ENCODE measurements at places on chromosomes 7 and 10.
A peak's percentile ranks its signal among the peaks of the same experiment; 100 is the strongest.

GRCh38 chr7:78386520-78386919 is 587.9 kb downstream of the PHTF2 start:
- DNase-seq, result no peak

DNA sequence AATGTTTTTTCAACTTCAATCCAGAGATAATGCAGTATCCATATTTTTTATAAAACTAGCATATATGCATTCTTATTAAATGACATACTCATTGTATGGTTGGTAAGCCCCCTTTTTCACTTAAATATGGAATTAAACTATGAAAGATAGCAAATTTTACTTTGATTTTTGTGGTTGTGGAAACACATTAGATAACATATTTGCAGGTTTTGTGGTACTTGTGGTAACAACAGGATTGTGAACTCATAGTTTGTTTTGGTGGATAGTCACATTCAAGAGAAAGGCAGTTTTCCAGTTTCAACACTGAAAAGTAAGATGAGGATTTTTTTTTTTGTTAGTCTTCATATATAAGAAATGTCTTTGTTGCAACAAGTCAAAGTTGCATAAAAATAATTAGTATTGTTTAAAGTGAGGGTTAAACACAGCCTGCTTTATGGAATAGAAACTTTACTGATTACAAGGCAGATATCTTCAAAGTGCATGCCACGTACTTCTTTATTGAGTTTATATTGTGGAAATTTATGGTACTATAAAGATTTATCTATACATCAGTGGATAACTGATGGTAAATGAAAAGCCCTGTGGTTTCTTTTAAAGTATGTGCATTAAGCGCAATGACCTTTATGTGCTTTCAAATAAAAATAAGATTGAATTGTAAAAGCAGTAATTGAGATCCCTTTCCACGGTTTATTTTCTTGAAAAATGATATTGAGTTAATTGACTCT is 39.7 kb upstream of the SEMA3D start:
- DNase-seq, result no peak

- DNase-seq, result no peak
These were observed 68.4 kb upstream of the ADAM12 start for GRCh38 chr10:126456632-126457031.

DNA sequence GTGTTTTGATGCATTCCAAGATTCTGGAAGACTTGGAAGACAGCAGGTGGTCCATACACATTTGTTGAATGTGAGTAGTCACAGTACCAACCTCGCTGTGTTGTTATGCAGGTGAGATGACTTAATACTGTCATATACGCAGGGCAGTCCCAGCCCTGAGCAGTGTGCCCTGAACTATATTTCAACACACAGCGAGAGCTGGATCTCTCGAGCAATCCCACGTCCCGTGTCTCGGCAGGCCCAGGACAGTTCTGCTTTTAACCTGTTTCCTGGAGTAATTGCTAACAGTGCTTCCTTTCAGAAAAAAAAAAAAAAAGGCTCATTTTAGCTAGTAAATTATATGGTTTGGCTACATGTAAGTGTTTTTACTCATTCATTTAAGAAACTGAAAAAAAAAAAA is 179.7 kb downstream of the PRKCQ start:
- DNase-seq, result no peak

DNA sequence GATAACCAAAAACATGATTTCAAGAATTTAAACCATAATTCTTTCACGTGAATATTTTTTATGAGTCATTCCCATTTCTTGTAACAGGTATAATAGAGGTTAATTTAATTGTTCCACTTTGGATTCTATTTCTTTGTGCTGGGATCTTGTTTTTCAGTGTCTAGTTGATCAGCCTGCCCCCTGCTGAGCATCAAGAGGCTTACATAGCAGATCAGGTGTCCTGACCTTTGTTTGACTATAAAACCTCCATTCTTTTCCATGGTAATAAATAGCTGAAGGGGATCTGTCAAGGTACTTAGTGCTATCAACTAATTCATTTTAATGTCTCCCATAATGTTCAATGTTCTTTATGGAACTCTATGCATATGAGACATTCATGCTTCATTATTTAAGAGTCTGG is 4.9 kb downstream of the COL17A1 start:
- DNase-seq, result peak; percentile 65

GRCh38 chr10:85284778-85285770 is 956.7 kb downstream of the CCSER2 start:
- peak; percentile 43 for DNase-seq

DNA sequence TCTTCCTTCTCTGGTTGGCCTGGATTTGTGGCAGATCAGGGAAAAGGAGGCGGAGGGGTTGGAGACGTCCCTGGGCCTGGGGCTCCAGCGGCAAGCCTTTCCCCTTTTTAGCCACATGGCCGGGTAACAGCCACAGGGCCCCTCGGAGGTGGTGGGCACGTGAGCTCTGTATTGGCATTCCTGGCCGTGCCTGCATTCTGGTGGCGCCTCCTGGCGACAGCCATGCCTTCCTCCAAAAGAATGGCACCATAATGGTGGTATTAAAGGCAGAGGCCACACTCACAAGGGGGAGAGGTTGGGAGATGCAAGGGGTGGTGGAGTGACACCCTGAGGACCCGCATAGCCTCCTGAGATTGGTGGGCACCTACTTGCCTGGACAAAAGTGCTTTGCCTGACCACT is 3.0 kb upstream of the AQP1 start:
- no peak for DNase-seq

DNA sequence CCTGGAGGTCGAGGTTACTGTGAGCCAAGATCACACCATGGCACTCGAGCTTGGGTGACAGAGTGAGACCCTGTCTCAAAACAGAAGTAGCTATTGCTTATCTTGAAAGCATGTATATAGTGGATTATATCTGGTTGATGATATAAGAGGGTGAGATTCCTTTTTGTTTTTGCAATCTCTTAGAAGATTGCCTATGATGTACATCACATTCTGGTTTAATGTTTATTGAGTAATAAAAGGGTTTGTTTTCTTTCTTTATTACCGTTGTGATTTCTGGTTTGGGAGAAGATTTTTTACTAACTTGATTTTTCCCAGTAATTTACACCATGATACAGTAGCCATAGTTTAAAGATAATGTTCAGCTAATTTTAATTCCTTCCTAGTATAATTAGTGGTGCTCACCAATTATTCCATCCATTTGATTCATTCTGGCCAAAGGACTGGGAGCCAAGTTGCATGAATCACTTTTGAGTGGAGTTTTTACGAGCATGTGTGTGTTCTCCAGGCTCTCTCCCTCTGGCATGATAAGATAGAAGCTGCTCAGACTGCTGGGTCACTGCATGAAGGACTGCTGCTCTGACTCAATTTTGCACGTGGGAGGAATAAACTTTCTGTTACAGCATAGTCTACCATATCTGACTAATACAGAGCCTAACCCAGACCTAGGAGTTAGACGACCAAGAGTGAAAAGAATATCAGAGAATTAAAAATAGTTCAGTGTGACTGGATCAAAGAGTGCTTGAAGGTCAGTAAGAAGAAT is 13.5 kb upstream of the TSPAN13 start:
- peak; percentile 89 for DNase-seq

DNA sequence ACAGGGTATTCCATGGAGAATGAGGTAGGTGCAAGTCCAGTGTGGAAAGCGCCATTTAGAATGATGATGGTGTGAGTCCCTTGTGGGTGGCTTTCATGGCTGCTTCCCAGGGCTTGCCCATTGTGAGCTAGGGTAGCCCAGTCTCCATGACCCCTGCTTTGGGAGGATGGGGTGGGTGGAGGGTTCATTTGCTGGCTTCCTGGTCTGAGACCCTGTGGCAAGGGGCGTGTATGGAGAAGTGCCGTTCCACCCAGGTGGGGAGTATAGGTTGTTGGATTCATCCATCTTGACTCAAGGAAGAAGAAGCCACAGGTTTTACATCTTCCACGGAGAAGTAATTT is 27.7 kb downstream of the CCM2 start:
- no peak for DNase-seq

DNA sequence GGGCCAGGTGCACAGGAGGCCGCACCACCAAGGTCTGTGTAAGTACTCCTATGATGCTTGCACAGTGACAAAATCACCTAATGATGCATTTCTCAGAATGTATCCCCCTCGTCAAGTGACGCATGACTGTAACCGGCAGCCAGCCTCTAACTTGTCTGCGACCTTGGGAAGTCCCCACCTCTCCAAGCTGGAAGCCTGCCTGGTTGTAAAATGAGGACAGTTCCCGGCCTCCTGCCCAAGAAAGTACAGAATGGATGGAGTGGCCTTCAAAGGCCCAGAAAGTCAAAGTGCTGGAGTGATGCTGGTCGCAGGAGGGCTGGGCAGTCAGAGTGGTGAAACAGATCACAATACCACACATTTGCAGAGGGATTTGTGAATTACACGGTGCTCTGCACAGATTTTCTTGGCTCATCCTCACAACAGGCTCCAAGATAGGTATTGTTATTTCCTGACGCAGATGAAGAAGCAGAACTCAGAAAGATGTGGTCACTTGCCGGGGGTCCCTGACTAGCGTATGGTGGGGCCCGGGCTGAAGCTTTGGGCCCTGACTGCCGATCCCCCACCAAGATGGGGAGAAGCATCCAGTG is 22.8 kb downstream of the SPOCK2 start:
- no peak for DNase-seq

DNA sequence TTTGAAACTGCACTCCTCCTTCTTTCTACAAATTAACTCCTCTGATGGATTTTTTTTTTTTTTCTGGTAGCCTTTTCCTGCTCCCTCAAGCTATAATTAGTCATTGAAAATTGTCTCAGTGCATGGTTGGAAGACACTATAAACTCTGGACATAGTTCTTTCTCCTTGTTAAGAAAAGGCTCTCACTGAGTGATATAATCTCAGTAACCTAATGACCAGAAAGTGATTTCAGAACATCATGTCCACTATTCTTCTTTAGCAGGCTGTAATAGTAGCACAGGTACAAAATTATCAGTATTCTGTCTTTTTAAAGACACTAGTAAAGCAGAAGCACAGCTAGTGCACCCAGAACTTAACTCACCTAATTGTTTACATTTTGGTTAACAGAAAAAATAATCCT is 752.6 kb upstream of the PHF14 start:
- no peak for DNase-seq

- no peak for DNase-seq
These were observed 49.8 kb upstream of the AKR1E2 start for GRCh38 chr10:4776234-4776638.

GRCh38 chr10:104331208-104331838 is 6.9 kb downstream of the ITPRIP start:
- DNase-seq, result peak; percentile 55

Measured in MCF 10A (cell line).